Breast epithelium (tissue), 4 donors: ENCODE measurements at places on chromosomes 16 and 17. TPM values are rescaled to one million over a fixed set of nuclear protein-coding genes. Genes with fewer than 3 reads are reported as not detected.
A peak's percentile ranks its signal among the peaks of the same experiment; 100 is the strongest.

Gene SOST
- total RNA-seq: not detected

Gene C17orf67
- 2.0 TPM for total RNA-seq

Gene PDIA2
- total RNA-seq: not detected

Gene MEFV
- 5.6 TPM for total RNA-seq

Gene SLC16A11
- 3.6 TPM for total RNA-seq

Gene CSNK2A2
- total RNA-seq: 29.4 TPM

Gene UBE2O
- total RNA-seq: 22.5 TPM

Gene CCDC92B
- total RNA-seq: not detected

Gene AGRP
- not detected for total RNA-seq

Gene CCL17
- total RNA-seq: not detected

Gene KRTAP2-2
- not detected for total RNA-seq

Gene CYB5B
- total RNA-seq: 34.7 TPM

Gene CA10
- not detected for total RNA-seq

Gene STUB1
- total RNA-seq: 175 TPM

GRCh38 chr16:67115639-67116038 is 5.9 kb downstream of the PHAF1 start:
- H3K4me3 ChIP-seq: no peak overlapping the region
- H3K36me3 ChIP-seq: no peaks in the 10 kb centered on the region
- no peak for DNase-seq

- H3K27me3 ChIP-seq: no peaks in the 10 kb centered on the region
- no peak overlapping the region for H3K27ac ChIP-seq
- no peaks in the 10 kb centered on the region for H3K4me1 ChIP-seq
These were observed 279.6 kb downstream of the HS3ST3B1 start for GRCh38 chr17:14580499-14580898.

DNA sequence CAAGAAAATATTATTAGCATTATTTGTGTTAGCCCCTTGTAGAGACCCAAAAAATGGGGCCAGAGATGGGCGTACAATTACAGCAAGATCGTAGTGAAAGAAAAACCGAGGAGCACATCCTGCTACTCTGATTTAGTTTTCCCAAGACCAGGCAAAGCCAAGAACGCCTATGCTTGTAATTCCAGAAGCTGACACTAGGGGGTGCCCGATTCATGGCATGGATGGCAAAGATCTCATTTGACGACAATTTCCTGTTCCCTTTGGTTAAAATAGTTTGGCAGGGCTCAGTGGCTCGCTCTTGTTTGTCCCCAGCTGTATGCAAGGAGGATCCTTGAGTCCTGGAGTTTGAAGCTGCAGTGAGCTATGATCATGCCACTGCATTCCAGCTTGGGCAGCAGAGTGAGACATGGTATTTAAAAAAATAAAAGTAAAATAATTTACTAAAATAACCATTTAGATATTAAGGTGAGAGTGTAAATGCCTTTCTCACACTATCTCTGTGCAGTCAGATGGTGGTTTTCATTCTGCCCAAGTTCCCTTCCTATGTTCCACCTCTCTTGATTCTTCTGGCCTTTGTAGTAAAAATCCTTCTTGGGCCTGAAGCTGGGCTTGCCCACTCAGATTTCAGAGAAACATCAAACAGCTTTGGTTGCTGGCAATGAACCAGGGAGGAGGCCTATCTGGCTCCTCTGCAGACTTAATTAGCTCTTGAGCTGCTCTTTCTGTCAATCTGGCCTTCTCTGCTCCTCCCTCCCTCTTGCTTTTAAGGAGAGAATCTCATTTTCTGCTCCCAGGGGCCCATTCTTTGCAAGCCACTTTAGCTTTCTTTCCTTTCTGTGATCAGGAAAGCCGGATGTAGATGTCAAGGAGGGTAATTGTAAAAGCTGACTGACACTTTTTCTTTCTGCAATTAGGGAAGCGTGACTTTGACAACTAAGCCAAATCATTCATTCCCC is 31.2 kb downstream of the TMEM238L start:
- no peak overlapping the region for H3K27ac ChIP-seq
- peak; percentile 38 for DNase-seq
- no peaks in the 10 kb centered on the region for H3K27me3 ChIP-seq
- H3K4me1 ChIP-seq: no peaks in the 10 kb centered on the region

DNA sequence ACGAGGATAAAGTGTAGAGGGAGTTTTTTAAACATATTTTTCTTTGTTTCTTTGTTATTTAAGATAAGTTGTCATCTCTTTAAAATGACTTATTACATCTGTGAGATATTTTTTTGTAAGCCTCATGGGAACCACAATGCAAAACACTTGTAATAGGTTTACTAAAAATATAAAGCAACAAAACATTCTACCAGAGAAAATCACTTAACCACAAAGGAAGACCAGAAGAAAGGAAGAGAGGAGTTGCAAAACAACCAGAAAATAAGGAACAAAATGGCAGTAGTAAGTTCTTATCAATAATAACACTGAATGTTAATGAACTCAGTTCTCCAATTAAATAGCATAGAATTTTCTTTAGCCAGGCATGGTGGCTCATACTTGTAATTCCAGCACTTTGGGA is 22.9 kb downstream of the DHRS7B start:
- DNase-seq: no peak
- no peaks in the 10 kb centered on the region for H3K36me3 ChIP-seq
- no peaks in the 10 kb centered on the region for H3K27me3 ChIP-seq
- no peak overlapping the region for H3K27ac ChIP-seq

GRCh38 chr16:67917852-67918236 is 13.8 kb downstream of the CTRL start:
- H3K4me3 ChIP-seq: no peak overlapping the region
- H3K4me1 ChIP-seq: no peaks in the 10 kb centered on the region
- no peak overlapping the region for H3K27ac ChIP-seq
- no peak for DNase-seq

GRCh38 chr17:8532021-8532420 is 96.3 kb downstream of the NDEL1 start:
- H3K27me3 ChIP-seq: no peaks in the 10 kb centered on the region
- no peak overlapping the region for H3K4me3 ChIP-seq
- H3K36me3 ChIP-seq: no peaks in the 10 kb centered on the region
- H3K27ac ChIP-seq: no peak overlapping the region
- H3K4me1 ChIP-seq: no peaks in the 10 kb centered on the region

GRCh38 chr17:17682737-17683680 is 1.8 kb downstream of the RAI1 start:
- DNase-seq: no peak
- peak overlapping the region; percentile 96 for H3K27ac ChIP-seq
- no peaks in the 10 kb centered on the region for H3K36me3 ChIP-seq
- peak overlapping the region; percentile 77 for H3K4me3 ChIP-seq
- peaks cover 13% of the 10 kb centered on the region for H3K4me1 ChIP-seq
- no peaks in the 10 kb centered on the region for H3K27me3 ChIP-seq

DNA sequence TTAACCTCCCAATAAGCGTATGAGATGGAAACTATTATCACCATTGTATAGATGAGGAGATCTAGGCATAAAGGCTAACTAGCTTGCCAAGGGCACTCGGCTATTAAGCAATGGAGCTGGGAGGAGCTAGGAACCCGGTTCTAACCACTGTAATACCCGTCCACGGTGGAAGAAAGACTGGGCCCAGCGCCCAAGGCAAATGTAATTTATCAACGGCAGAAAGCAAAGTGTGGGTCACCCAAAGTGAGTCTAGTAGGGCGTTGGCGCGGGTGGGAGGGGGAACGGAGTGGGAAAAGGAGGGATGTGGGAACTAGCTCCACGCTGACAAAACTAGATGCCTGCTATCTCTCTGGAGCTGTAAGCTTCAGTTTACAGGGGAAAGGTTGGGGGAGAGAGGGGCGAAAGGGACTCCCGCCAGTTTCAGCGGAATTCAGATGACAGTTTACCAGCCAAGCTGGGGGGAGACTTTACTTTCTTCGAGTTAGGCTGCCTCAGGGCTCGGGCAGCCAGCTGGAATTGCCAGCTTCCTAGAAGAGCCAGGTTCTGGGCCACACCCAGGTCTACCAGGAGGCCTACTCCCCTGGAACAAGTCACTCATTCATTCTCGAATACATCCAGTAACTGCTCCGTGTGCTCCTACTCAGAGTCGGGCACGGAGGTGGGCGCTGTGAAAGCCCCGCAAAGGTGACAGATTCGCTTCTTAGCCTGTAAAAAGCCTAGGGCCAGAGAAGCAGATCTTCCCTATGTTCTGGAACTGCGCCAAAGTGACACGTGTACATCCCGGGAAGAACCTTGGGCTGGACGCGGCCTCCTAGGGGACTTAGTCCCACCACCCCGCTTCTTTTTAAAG is 837 bp downstream of the LRRC59 start:
- H3K27me3 ChIP-seq: no peaks in the 10 kb centered on the region
- H3K36me3 ChIP-seq: peaks cover 11% of the 10 kb centered on the region
- H3K4me1 ChIP-seq: peaks cover 12% of the 10 kb centered on the region

GRCh38 chr17:78763561-78763960 is 18.5 kb downstream of the CYTH1 start:
- H3K4me1 ChIP-seq: no peaks in the 10 kb centered on the region
- no peak overlapping the region for H3K27ac ChIP-seq
- H3K4me3 ChIP-seq: no peak overlapping the region
- H3K36me3 ChIP-seq: no peaks in the 10 kb centered on the region
- DNase-seq: no peak

- peak overlapping the region; percentile 80 for H3K4me3 ChIP-seq
- no peaks in the 10 kb centered on the region for H3K36me3 ChIP-seq
- H3K4me1 ChIP-seq: peaks cover 6% of the 10 kb centered on the region
- H3K27ac ChIP-seq: peak overlapping the region; percentile 91
- no peak for DNase-seq
These were observed 817 bp downstream of the NME1 start for GRCh38 chr17:51154176-51154575.

- no peak overlapping the region for H3K27ac ChIP-seq
- no peaks in the 10 kb centered on the region for H3K36me3 ChIP-seq
- DNase-seq: no peak
- H3K4me3 ChIP-seq: no peak overlapping the region
These were observed 66.8 kb downstream of the PIPOX start for GRCh38 chr17:29109477-29110371.

DNA sequence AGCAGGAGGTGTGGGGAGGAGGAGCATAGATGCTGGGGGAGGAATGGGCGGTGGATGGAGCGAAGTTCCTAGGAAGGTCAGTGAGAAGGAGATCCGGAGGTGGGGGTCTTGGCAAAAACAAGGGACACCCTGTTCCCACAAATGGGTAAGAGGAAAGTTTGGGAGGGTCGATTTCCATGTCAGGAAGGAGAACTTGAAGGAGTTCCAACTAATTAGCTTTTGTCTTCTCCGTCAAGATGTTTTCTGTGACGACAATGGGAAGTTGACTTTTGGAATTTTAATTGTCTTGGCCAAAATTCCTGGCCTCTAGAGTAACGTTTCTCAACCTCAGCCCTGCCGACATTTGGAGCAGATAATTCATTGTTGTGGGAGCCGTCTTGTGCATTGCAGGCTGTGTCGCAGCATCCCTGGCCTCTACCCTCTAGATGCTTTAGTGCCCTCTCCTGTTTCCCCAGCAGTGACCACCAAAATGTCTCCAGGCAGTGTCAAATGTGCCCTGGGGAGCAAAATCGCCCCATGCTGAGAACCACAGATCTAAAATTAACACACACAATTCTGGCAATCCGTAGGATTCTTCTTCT is 97.1 kb downstream of the PITPNC1 start:
- H3K4me1 ChIP-seq: no peaks in the 10 kb centered on the region
- no peak for DNase-seq
- no peaks in the 10 kb centered on the region for H3K27me3 ChIP-seq
- peak overlapping the region; percentile 56 for H3K27ac ChIP-seq

DNA sequence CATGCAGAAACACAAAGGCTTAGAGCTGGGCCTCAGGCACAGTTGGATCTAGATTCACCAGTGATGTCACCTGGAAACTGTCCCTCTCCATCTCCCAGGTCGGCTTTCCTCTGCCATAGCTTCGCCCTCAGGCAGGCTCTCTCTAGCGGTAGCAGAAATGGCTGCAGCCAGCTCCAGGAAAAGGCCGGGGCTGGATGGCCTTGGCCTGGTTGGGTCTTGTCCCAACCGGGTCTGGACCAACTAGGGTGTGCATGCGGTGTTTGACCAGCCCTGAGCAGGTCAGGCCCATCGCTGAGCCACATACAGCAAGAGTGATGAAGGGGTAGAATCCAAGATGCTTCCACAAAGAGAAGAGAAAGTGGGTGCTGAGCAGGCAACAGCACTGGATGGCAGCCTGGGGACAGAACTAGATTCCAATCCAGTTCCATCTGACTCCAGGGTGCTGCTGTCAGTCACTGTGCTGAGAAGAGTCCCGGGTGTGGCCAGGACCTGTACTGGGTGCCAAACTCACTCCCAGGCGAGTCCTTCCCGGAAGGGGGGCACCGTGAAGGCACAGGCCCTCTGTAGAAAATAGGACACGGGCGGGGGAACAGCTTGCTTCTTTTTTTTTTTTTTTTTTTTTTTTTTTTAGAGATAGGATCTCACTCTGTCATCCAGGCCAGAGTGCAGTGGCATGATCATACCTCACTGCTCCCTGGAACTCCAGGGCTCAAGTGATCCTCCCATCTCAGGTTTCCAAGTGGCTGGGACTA is 51.8 kb downstream of the SOCS3 start:
- H3K4me3 ChIP-seq: no peak overlapping the region
- peak overlapping the region; percentile 23 for H3K27ac ChIP-seq
- H3K4me1 ChIP-seq: no peaks in the 10 kb centered on the region

DNA sequence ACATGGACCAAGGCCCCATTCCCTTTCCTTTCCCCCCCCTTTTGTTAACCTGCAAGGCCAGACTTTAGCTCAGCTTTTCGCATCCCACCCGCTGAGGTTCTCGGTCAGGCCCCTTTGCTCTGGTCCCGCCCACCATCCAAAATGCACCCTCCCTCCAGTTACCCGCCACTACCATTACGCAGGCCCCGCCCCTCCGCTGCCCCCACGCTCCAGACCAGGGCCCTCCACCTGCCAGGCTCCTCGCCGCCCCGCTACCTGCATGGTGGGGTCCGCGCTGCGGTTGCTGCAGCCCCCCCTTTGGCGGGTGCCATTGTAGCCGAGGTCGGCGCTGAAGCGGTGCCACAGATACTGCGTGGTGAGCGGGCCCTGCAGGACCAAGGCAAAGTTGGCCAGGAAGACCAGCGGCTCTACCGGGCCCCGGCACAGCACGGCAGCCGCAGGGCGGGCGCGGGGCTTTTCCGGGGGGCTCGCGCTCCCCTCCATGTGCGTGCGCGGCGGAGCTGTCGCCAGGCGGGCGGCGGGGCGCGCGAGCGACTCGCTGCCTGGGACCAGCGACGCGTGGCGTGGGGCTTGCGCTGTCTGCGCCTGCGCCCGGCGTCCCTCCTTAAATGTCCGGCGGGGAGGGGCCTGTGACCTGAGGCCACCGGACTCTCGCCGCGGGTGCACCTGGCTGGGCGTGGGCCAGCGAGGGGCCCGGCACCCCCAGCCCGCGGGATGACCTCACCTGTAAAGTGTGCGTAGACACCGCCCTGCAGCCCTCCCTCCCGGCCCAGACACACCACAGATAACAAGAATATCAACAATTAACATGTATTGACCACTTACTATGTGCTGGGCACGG is at the start of gene SLC46A1:
TSS of gene SLC46A1 (minus strand) at position 581 of the 841 bp plus-strand sequence. CDS start at position 483, 98 bp downstream.
- peak within 1 kb of the TSS; percentile 63 for H3K27ac ChIP-seq
- H3K4me3 ChIP-seq: peak within 1 kb of the TSS; percentile 99
- no peaks in the 10 kb centered on the region for H3K36me3 ChIP-seq
- DNase-seq: peak; percentile 50
- H3K4me1 ChIP-seq: no peaks in the 10 kb centered on the region

DNA sequence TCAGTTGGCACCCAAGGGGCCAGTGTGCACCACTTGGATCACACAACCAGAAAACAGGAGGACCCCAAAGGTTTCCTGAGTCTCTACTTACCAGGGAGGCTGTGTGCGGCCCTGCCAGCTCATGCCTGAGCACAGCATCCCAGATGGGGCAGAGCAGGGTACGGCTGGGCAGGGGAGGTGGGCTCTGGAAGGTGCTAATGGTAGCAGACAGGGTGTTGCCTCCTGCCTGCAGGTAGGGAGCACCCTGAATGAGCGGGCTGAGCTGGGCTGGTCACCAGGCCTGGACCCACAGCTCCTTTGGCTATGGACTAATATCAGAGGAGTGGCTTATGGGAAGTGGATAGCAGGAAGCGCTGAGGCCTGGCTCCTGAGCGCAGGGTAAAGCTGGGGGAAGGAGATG is 14.6 kb downstream of the RECQL5 start:
- H3K4me1 ChIP-seq: no peaks in the 10 kb centered on the region
- H3K27me3 ChIP-seq: no peaks in the 10 kb centered on the region
- H3K36me3 ChIP-seq: no peaks in the 10 kb centered on the region
- H3K27ac ChIP-seq: no peak overlapping the region
- DNase-seq: peak; percentile 22
